ENCODE measurements at places on chromosomes 5 and 9.
A peak's percentile ranks its signal among the peaks of the same experiment; 100 is the strongest.

DNA sequence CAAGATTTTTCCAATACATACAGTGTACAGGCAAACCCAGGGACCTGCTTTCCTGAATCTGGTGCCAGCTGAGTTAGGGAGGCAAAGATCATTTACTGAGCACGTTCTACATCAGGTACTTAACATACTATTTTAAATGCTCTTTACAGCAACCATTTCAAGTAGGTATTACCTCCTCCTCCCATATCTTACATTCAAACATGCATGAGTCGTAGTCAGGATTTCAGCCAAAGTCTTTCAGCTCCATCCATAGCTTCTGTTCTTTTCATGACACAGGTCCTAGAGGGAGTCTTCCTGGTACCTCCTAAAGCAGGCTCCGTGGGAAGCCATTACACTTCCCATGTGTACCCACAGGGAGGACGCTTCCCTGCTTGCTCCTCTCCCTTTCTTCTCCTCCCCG is 11.7 kb downstream of the KCNV2 start:
- no peak for DNase-seq

DNA sequence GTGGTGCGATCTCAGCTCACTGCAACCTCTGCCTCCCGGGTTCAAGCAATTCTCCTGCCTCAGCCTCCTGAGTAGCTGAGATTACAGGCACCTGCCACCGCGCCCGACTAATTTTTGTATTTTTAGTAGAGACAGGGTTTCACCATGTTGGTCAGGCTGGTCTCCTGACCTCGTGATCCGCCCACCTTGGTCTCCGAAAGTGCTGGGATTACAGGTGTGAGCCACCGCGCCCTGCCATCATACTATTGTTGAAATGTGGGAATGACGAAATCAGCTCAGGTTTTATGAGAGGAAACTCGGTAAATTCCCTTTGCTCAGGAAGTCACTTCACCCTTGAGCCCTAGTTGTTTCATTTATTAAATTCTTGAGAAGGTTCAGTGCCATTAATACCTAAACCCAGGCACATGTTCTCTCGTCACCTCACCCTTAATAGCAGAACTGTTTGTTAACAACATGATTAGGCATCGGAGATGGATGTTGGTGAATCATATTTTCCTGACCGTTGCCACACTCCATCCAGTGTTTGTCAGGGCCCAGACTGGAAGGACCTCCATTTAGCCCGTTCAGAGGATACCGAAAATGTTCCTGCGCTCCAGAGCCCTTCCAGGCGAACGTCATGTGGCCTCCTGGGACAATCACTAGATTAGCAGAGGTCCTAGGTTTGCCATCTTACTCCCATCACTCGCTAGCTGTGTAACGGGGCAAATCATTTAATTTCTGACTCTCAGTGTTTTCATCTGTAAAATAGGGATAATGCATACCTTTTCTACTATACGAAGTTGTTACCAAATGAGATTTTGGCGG is 20.0 kb upstream of the CREBRF start:
- peak; percentile 38 for DNase-seq

DNA sequence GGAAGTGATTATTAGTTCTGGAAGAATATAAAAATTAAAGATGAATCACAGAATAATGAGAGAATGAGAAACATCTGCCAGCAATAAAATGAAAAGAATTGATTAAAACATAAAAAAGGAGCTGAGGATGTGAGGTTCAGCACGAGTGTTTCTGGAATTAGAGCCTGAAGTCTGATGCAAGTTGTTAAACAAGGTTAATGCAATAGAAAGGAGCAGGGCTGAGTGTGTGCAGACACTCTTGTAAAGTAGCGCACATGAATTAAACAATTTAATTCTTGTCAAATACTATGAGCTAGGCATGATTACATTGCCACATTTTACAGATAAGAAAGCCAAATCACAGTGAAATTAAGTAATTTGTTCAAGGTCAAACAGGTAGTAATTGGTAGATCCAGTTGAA is 384.2 kb downstream of the TAF11L14 start:
- DNase-seq, result no peak

GRCh38 chr5:10253390-10253789 is 3.3 kb downstream of the CCT5 start:
- DNase-seq, result no peak

DNA sequence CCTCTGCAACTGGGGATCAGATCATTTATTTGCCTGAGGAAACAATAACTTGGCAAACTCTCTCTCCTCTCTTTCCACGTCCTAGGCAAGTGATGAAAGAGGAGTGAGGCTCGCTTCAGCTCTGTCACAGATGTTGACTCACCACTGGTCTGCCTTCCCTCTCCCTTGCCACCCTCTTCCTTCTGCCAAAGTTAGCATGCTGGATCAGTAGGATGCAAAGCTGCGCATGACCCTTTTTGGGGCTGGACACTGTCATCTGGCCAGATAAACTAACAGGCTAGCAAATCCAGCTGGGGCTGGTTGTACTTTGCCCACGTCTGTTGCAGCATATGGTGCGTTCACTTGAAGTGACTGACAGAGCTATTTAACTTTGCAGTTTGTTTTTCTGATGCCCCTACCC is 36.2 kb upstream of the SMARCA2 start:
- no peak for DNase-seq

- DNase-seq, result no peak
Measured at GRCh38 chr5:77066823-77067442, 20.2 kb downstream of the ZBED3 start.

GRCh38 chr9:110922145-110922544 is 116.1 kb downstream of the LPAR1 start:
- DNase-seq, result no peak

DNA sequence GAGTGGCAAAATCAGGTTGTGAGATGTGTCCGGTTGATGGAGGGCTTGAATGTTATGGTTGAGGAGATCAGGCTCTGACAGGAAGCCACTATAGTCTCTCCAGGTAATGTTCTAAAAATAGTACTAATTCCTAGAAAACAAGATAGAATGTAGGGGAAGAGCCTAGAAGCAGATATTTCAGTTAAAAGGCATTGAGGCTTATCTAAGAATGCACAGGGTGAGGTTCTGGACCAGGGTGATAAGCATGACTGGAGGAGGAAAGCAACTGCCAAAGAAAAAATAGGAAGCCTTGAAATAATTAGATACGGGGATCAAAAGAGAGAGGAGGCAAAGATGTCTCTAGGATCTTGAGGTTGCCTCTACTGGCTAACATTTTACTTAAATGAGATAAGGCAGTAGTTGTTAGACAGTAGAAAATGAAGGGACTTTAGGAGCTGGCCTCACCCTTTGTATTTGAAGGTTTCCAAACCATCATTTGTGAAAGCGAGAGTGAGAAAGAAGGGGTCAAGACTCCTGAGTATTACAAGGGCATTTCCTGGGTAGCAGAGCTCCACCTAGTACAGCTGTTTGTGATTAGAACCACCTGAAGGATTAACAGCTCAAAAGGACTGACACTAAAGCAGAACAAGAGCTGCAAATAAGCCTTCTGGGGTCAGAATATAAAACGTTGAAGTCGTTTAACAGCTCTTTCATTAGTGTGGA is 15.4 kb upstream of the ARL15 start:
- DNase-seq, result no peak

DNA sequence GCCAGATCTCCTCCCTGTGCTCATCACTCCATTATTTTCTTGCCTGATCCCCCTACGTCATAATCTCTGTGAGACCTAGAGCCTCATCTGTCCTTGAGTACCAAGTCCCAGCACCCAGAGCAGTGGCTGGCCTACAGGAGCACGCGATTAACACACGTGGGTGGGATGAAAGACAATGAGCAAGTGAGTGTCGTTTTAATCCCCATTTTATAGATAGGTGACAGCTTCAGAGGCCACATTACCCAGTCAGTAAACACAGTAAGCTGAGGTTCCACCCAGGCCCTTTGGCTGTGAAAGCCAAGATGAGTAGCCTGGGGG is 17.3 kb downstream of the TRUB2 start:
- DNase-seq, result no peak

- DNase-seq, result no peak
Measured at GRCh38 chr9:91126761-91127445, 234.8 kb downstream of the AUH start.

GRCh38 chr9:120263836-120264235 is 316.1 kb downstream of the CDK5RAP2 start:
- DNase-seq, result no peak

DNA sequence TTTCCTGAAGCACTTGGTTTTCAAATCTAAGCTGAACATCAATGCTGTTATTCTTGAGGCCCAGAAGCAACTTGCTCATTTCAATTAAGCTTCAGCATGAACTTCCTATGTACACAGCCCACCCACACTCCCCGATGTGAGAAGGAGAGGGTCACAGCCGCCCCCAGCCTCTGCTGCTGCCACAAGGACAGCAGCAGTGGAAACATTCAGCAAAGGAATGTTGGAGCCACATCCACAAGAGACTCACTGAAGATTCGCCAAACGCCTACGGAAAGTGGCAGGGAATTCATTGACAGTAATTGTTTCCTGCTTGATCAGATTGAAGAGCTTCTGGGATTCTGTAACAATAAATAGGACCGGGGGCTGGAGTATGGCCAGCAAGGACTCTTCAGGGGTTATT is 2.9 kb downstream of the TGFBI start:
- no peak for DNase-seq

GRCh38 chr5:124341066-124341858 is 405.2 kb downstream of the ZNF608 start:
- no peak for DNase-seq

DNA sequence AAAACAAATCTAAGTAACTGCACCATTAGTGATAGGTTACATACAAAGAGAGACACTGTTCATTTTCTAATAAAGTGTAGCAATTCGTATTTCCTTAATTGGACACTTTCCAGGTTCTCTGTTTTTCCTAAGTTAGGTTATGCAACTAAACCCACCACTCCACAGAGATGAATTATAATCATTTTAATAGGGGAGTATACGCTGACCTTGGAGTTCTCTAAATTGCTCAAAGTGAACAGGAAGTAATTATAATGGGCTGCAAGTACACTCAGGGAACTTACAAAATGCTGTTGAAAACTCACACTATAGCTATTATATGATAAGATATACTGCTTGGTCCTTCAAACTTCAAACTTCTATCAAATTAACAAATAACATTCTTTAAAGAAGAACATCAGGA is 18.2 kb upstream of the ADCY2 start:
- DNase-seq, result no peak

DNA sequence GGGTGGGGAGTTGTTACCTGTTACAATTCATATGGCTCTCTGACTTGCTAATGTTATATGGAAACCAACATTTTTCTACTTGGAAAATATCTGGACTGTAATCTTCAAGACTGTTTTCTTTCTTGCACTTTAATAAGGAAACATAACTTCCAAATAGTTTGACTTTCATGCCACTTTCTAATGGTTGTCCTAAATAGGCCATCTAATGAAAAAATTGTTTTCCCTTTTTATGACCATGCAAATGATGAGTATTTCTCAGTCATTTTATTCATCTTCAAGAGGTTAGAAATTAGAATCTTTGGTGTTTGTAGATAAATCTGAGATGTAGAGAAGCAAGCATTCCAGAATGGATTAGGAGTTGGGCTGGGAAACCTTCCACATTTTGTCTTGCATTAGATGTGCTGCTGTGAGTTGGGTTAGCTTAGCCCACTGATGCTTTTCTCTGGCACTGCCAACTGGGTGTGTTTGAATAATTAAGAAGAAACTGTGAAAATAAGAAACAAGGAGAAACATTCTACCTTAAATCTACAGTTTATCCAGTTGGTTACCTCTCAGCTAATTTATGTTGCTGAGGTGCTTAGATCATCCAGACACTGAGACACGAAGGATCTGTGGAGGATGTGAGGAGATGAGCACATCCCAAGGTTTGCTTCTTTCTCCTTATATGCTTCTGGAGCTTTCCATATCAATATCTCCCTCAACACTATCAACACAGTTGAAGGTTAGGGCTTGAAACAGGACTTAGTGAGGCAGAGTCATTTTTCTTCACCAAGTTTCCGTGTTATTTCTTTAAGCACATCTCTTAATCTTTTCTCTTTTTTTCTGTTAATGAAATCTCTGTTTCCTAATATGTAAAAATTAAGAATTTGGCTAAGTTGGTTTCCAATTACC is 2.7 kb downstream of the RASGRF2 start:
- DNase-seq, result no peak

- DNase-seq, result no peak
Measured at GRCh38 chr5:21623831-21624230, 1229.3 kb downstream of the CDH12 start.

- no peak for DNase-seq
Measured at GRCh38 chr5:92917044-92917443, 664.0 kb downstream of the NR2F1-AS1 start.

- no peak for DNase-seq
Measured at GRCh38 chr9:25964239-25964638, 286.0 kb upstream of the TUSC1 start.

- DNase-seq, result no peak
Measured at GRCh38 chr5:111461934-111462333, 50.4 kb downstream of the STARD4 start.

GRCh38 chr5:37844009-37844408 is 4.2 kb upstream of the GDNF start:
- no peak for DNase-seq

- no peak for DNase-seq
Measured at GRCh38 chr5:123518111-123518510, 6.1 kb downstream of the CSNK1G3 start.

DNA sequence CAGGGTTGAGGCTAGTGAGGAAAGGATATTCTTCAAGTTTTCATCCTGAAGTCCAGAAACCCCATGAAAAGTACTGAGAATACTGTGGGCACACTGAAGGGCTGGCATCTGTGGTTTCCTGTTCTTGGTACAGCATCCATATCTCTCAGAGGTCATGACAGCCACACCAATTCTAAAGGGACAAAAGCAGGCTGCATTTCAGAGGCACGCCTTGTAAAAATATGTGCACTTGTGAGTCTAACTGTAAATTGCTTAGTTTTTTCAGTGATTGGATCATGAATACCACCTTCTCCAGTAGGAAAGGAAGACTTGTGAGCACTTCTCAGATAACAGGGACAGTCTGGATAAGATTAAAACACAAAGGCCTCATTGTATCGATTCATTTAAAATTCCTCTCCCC is 230.9 kb downstream of the NTRK2 start:
- DNase-seq, result no peak

- DNase-seq, result no peak
Measured at GRCh38 chr5:93294199-93294598, 286.8 kb downstream of the NR2F1-AS1 start.

- DNase-seq, result no peak
Measured at GRCh38 chr5:80894083-80894482, 66.1 kb upstream of the RASGRF2 start.
